ENCODE measurements at places on chromosomes 1 and 21.

GRCh38 chr1:89069951-89070350, 4.9 kb upstream of the GBP1 start:
- no peak for DNase-seq

DNA sequence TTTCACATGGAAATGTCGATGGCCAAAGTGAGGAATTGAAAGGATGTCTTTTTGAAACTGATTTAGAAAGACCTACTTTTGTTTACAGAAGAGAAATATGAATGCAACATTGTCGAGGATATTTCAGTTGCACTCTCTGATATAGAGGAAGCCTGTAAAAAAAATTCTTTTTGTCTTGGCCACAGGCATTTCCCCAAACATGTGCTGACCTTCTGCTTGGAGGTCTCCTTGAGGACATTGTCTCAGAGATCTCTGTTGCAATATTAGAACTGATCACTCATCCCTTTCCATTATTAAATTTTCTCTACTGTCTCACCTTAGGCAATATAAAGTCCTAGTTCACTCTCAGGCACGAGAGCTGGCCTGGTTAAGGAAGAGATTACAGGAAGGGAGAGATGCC, 16.0 kb downstream of the S100A11 start:
- DNase-seq: no peak

DNA sequence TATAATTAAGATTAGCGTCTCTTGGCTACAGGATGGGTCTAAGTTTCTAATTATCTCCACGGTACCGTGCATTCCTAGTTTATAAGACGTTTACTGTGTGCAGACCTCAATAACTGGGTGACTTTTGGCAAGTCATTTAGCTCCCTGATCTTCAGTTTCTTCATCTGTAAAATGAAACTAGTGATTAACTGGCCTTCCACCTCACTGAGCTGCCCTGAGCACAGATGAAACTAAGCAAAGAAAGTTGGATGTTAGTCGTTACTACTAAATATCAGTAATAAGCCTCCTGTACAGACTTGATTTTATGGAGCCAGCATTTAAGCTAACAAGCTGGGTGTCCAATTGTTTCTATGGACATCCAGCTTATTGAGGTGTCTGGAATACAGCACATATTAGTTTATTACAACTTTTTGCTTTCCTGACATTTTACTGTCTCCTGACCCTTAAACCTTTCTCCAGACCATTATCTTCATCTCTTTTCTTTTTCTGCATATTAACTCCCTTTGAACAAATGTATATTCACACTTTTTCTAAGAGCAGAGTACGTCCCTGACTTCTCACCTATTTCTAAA, 1.1 kb downstream of the CR2 start:
- DNase-seq: no peak

- no peak for DNase-seq
Measured at GRCh38 chr1:202811296-202812175, 782 bp downstream of the PCAT6 start.

DNA sequence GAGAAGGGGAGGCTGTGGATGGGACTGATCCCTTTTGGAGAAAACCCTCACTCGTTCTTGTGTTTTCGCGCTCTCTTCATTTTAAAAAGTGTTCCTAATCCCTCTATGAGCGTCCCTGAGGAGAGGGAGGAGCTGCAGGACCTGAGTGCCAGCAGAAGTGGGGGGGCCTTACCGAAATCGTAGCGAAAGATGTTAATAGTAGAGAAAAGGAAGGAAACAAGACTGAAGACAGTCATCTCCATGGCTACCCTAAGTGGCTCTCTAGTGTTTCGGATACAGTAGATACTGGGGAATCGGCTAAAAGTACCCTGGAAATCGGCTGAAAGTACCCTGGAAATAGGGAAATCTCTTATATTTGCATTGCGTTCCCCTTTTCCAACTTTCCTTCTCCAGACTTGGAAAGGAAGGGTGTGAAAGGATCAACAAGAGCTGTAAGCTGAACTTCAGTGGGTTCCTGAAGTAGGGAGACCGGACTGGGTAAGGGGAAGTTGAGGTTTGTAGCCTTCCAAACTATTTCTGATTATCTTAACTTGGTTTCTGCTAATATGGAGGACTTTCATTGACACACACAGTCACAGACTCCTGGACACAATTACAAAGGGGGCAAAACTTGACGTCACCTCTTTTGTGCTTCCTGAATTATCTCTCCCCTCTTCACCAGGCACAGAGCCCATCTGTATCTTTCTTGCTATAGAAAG, 486 bp upstream of the DSTYK start:
- no peak for DNase-seq

DNA sequence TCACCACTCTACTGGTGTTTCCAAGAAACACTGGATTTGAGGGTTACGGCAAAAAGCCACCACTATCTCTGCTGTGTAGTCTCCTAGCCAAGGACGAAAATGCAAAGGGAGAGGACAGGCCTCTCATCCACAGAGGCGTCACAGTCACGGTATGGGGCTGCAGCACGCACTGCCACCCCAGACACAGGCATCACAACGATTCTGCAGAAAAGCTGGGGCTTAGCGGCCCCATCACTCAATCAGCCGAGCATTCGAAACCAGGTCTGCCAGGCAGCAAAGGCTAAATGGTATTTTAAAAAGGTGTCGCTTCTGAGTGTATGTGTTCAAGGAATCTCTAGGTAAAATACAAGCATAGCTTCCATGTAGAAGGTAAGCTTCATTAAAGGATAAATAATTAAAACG, 1.4 kb downstream of the RIPK4 start:
- DNase-seq: no peak

GRCh38 chr1:3725366-3725765, 26.9 kb upstream of the CCDC27 start:
- DNase-seq: no peak

- DNase-seq: no peak
Measured at GRCh38 chr21:29078869-29079767, 5.7 kb upstream of the CCT8 start.

- DNase-seq: no peak
Measured at GRCh38 chr1:73635021-73635420, 563.0 kb downstream of the LRRIQ3 start.

DNA sequence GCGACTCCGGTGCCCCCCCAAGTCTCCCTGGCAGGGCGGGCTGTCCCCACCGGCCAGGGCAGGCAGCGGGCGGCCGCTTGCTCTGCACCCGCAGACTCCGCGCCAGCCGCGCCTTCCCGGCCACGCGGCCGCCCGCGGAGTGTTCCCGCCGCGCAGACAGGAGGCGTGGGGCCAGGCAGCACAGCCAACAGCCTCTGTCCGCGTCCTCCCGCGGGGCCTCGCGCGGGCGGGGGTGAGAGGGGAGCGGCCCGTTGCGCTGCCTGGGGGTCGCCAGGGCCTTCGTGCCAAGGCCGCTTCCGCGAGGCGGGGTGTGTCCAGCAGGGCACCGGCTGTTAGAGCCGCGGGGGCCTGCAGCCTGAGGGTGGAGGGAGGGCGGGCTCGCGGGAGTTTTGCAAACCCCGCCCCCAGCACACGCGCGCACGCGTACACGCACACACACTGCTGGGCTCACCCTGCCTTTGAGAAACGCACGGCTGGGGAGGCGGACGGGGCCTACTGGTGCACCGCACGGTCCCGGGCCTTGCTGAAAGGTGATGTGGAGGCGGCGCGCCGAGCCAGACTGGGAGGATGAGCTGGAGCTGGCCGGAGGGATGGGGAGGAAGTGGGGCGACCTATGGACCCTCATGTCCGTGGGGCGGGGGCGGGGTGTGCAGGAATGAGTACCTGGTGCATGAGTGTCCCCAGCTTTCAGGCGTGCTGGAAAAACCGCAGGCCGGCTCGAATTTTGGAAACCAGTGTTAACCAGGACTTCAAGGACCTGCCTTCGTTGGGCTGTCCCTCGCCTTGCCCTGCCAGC, 41.5 kb downstream of the KIAA1614 start:
- no peak for DNase-seq

- DNase-seq: no peak
Measured at GRCh38 chr1:228013131-228013934, 6.5 kb downstream of the WNT3A start.

DNA sequence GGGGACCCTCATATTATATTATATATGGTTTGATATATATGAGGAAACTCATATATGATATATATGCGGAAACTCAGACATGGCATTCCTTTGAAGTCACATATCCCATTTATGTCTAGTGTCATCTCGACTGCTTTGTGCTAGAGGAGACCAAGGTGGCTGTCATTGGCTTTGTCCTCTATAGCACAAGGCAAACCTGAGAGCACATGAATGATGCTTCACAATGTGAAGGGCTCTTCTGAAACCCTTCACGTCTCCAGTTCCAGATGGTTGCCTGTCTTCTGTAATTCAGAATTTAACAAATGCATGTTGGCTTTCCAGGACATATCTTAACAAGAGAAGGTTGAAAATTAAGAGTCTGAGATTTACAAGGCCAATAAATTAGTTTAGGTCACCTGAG, 303.6 kb downstream of the BARHL2 start:
- no peak for DNase-seq

DNA sequence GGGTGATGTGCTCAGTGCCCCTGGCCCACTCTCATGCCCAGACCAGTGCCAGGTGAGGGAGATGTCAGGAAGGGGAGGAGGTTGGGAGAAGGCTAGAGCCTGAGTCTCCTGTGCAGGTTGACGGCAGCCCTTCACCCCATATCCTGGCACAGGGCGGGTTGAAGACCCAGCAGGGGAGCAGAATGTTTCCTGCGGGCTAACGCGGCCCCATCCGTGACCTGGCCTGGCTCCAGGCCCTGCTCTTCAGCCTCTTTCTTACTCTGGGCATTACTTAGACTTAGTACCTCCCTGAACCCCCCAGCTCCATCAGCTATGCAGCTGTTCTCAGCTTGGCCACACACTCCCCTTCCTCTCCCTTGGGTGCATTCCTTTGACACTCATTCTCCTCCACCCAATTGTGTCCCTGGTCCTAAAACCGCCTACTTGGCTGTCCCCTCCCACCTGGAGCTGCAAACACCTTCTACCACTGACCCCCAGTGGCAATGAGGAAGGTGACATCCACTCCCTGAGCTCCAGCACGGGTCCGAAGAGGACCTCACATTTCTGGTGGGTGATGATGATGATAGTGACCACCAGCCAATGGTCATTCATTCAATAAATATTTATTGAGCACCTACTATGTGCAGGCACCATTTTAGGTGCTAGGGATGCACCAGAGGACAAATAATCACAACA, 179.0 kb downstream of the PTPRU start:
- DNase-seq: no peak

DNA sequence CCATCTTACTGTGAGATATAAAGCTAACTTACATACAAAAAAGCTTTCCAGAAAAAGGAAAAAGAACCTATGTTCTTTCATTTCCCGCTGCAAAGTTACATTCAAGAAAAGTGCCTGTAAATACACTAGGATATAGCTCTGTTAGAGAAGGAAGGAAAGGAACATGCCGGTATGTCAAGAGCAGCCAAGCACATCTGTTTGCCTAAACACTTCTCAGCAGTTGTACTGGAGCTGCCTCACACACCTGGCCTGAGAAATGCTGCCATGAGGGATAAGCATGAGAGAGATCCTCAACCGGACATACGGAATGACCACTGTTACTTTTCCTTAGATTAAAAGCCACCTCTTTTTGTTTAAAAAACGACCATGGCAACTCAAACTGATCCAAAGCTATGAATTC, 189.7 kb downstream of the RERE start:
- no peak for DNase-seq

- no peak for DNase-seq
Measured at GRCh38 chr1:10947691-10948462, 64.6 kb upstream of the TARDBP start.

DNA sequence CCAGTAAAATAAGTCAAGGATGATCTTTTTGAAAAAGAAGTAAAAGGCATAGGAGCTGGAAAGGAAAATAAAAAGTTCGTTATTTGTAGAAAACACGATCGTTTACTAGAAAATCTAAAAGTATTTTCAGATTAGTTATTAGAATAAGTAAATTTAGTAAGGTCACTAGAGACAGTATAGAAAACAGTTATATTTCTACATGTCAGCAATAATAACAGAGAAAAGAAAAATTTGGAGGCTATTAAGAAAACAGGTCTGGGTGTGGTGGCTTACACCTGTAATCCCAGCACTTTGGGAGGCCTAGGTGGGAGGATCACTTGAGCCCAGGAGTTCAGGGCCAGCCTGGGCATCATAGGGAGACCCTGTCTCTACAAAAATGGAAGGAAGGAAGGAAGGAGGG, 181.3 kb downstream of the VPS13D start:
- DNase-seq: no peak

- no peak for DNase-seq
Measured at GRCh38 chr1:26826261-26827105, at the start of gene ZDHHC18. Gene ZDHHC18, plus strand, starts transcription at chr1:26826688. Its CDS starts 117 bp downstream, at chr1:26826805.

DNA sequence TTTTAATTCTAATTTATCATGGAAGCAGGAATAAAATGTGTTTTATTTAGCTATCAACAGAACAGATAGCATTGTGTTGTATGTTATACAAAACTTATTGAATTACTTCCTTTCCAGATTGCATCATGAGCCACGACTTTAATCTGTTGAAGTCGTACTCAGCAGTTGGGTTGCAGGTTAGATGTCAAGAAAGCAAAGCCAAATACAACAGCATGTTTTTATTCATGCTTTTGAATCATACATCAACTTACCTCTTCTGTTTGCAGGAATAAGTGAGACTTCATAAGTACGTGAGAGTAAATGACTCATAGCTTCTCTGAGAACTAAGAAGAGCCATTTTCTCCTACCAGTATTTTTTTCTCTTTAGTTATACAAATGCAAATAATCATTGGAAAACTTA, 110.8 kb upstream of the ADGRL4 start:
- DNase-seq: no peak

GRCh38 chr1:45971922-45972531, 160.4 kb downstream of the PIK3R3 start:
- DNase-seq: no peak

DNA sequence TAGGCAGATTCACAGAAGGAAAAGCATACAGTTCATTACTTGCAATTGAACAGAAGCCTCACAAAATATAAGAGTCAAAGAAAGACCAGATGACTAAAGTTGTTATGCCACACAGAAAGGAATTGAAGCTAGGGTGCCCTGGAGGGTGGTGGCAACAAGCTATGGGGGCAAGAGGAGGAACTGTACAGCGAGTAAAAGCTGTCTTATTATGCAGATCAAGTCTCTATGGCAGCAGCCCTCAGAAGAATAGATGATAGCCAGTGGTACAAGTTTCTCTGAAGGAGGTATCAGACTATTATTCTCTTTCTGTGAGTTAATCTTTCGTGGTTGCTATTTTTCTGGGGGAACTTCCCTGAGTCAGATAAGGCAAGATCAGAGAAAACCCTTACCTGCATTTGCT, 72.2 kb downstream of the C21orf91 start:
- DNase-seq: no peak

Measured in HS-27A (cell line).